ENCODE measurements at places on chromosomes 2 and 18. TPM values are rescaled to one million over a fixed set of nuclear protein-coding genes. Genes with fewer than 3 reads are reported as not detected.
A peak's percentile ranks its signal among the peaks of the same experiment; 100 is the strongest.

GRCh38 chr2:208356846-208357574, 49.6 kb upstream of the PTH2R start:
- DNase-seq, result peak; percentile 54

- peak; percentile 38 for DNase-seq
Observed at GRCh38 chr2:100903534-100904258, 83.8 kb downstream of the NPAS2 start.

DNA sequence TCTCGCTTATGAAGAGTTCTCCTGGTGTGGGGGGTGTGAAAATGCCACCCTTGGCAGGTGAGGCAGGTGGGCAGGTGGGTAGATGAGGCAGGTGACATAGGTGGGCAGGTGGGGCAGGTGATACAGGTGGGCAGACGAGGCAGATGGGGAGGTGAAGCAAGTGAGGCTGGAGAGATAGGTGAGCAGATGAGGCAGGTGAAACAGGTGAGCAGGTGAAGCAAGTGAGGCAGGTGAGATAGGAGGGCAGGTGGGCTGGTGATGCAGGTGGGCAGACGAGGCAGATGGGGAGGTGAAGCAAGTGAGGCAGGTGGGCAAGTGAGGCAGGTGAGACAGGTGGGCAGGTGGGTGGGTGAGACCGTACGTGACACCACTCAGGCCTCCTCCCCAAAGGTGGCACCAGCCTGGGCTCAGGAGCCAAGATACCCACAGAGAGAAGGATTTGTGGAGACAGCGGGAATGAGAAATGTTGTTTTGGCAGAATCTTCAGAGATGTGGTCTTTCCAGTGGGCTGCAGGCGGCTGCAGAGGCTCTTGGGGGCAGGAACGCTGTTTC, 232.3 kb upstream of the MYT1L start:
- DNase-seq, result no peak

- peak; percentile 58 for DNase-seq
Observed at GRCh38 chr2:219571311-219572236, at the start of gene OBSL1. Gene OBSL1 (minus strand): TSS chr2:219571539. CDS start chr2:219571232, 307 bp downstream.

DNA sequence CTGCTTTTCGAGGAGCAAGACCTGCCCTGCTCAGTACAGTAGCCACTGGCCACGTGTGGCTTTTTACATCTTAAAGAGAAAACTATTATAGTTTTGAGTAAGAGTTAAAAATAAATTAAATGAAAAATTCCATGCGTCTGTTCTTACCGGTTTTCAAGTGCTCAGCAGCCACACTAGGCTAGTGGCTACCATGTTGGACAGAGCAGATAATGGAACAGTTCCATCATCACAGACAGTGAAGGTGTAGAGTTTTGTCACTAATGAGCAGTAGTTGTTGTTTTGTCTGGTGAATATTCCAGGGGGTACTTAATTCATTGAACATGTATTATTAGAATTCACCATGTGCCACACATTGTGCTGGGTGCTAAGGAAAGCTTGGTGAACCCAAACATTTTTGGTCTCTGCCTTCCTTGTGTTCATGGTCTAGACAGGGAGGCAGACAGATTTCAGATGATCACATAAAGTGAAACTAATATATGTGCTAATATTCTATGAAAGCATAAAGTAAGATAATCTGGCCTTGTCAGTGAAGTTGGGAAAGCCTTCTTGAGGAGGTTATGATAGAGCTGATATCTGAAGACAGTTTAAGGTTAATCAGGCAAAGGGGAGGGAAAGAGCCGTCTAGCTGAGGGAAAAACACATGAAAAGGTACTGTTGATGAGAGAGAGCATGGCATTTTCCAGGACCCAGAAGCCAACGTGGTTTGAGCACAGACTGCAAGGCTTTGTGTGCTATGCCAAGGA, 1.4 kb downstream of the ALMS1 start:
- no peak for DNase-seq

DNA sequence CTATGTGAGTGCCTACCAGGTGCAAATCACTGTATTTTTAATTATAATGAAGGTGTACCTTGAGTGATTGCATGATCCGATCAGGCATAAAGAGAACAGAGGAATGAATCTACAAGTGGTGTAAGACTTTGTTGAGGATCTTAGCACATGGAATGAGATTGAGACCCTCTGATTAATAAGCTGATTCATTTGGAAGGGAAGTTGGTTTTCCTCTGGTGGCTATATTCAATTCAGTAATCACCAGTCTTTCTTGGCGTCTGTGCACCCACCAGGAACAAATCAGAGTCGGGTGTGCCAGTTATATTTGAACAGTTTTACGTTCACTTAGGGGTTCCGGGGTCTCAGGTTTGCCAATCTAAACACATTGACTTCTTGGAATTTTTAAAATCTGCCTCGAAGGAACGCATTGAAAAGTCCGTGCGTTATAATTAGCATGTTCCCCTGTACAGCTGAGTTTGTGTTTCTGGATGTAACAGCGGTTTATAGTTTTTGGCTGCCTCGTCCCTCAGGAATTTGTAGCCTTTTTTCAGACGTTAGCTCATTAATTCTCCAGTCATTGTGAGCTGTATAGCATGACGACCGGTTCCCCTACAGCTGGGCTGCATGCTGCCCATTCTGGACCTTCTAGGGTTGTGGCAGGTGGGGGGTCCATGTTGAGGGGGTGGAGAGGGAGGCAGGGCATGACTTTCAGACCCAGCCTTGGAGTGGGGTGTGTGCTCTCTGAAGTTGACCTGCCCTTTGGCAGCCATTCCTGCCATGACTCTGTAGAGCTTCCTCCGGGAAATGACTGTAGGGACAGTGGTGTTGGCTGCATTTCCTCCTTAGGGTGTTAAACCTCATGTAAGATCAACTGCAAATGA, 20.3 kb downstream of the MYO1B start:
- DNase-seq, result peak; percentile 56

DNA sequence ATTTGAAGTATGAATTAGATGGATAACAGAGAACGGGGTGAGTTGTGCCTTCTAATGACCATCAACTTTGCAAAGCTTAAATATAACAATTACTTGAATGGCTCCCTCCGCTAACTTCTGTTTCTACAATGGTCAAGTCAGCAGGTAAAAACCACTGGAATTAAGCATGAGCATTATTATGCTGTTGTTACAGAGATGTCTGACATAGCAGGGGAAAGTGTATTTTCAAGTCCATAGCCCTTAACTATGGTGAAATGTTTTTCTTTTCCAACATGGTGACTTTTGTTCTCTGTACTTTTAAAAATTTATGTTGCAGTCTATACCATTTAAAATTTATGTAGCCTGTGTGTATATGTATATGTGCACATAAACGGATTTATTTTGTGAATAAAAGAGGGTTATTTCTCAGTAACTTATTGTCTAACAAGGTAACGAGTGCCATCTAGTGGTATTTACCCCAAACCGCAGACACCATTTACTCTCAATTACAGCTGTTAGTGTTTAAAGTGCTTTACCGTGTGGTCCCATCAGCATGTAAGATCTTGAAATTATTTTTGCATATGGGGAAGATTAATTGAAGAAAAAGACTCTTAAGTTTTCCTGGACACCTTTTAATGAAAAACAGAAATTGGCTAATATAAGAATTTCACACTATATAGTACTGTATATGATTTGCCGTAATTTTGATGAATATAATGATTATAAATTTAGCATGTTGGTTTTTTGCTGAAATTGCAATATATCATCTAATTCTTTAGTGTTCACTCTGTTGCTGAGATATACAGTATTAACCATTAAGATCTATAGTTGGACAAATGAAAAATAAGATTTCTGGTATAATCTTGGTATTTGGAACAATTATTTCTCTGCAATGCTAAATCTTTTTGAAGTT, 78.2 kb downstream of the UBE2E3 start:
- DNase-seq, result peak; percentile 49

- DNase-seq, result peak; percentile 97
Observed at GRCh38 chr18:74951165-74951760, 257.7 kb downstream of the PTGR3 start.

DNA sequence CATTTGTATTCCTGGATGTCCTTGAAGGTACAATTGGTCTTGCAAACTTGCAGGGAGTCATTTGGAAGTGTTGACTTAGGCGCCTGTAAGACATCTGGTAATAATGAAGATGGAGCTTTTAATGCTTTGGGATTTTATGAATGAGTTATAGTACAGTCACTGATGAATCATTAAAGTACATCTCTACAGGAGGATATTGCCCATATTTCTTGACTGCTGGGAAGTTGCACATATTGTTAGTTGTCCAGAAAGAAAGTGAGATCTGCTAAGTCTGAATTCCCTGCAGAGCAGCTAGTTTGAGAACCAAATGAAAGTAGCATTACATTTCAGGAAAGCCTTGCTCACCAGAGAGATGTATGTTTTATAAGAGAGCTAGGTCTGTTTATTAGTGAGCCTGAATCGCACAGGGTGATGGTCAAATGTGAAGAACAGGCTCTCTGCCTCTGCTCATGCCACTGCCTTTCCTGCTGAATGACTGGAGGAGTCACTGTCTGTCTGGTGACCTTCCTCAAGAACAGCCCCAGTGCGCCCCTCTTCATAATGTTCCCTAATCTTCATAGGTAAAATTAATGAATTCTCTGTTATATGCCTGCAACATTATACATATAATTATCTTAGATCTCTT, 138.9 kb upstream of the KLHL14 start:
- peak; percentile 19 for DNase-seq

DNA sequence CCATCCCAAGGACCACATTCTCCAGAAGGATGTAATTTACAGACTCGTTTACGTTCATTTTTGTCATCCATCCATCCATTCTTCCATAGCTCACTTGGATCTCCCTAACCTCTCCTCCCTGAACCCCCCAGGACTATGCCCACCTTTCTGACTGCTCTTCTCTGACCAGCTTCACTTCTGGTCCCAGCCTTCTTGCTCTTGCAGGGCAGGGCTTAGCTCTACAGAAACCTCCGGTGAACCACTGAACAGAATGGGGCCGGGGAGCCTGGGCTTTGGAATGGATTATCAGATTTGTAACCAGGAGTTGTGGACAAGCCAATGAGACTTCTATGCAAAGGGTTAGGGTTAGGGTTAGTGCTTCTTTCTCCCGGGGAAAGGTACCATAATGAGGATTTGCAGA, 95.0 kb downstream of the TGFA start:
- no peak for DNase-seq

DNA sequence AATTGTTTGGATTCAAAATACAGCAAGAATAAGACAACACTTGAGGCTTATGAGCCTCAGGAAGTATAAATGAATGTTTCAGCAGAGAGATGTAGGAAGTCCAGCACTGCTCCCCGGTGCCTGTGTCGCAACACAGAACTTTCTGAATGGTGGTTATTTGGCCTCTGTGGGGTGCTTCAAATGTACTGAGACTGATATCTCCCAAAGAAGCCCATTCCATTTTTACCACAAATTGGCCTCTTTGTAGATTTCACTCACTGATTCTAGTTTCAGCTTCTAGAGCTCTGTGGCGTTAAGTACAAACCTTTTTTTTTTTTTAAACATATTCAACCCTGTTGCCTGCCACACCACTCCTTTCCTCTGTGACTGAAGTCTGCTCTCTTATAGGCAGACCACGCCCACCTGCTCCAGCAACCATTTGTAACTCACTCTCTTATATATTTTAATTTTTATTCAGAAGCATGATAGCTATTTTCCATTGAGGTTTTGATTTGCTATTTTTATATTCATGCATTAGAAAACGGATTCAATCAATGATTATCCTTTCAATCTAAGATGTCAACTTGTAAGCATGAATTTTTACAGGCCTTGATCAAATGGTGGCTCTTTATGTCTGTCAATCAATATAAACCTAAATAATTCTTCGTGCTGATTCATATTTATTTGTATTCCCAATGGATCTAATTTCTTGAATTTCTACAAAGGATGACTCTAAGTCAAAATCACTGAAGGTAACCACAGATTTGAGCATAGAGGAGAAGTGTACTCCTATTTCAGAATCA, 277.1 kb upstream of the CCDC68 start:
- peak; percentile 14 for DNase-seq

GRCh38 chr18:35406666-35407065, 29.5 kb upstream of the ZNF396 start:
- no peak for DNase-seq

DNA sequence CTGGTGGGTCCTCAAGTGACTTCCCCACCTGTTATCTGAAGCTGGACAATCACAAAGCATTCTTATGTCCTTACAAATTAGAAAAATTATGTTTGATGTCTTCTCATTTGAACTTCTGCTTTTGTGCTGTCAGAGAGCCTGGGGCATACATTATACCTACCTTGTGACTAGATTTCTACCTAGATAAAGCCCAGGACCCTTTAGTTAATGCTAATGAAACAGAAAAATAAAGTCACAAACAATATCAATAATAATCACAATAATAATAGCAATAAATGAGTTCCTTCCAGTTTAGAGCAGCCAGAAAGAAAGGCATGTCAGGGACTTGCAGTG, 456.4 kb downstream of the SETBP1 start:
- DNase-seq, result no peak

DNA sequence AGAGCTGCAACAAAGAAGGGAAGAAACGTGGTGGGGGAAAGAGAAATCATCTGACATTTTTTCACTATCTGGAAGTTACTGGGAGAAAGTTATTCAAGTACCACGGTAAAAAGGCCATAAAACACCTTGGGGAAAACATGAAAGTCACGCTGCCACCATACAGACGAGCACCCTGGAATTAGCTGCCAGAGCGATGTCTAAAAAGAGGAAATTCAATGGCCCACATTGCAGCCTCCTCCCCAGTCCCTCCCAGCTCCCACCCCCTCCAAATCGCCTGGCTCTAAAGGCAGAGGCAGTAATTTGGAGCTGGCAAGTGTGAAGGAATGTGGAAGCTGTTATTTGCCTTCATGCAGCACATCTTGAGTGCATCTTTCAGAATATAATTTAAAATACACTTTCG, 192.0 kb downstream of the ALK start:
- DNase-seq, result no peak

DNA sequence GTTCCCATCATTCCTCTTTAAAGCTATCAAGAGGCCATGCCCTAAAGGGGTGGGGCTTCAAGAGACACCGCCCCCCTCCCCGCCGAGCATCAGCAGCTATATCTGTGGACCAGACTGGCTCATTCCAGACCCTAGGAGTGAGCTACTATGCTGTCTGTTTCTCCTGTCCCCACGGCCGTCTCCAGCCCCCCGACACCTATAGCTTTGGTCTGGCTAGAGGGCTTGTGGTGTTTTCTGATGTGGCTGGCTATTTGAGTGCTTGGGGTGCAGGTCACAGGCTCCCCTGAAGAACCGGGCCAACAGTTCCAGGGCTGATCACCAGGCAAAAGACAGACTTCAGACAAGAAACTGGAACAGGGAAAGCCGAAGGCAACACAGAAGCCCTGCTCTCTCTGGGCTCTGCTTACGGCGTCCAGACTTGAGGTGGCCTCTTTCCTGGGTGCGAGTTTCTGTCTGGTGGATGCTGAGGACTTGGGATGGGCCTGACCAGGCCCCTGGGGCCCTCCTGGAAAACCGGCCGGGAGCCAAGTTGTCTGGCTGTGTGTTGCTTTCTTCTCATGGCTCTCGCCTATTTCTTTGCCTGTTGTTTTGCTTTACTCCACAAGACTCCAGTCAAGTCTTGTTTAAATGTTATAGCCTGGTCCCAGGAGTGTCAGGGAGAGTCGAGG, 83.6 kb downstream of the KLHL29 start:
- DNase-seq, result no peak

Gene CELF4
- total RNA-seq, result not detected

Gene BOK
- 57.0 TPM for total RNA-seq

Gene SERPINB3
- total RNA-seq, result 1.9 TPM

Gene RAB27B
- total RNA-seq, result 4.0 TPM

Gene IMPA2
- total RNA-seq, result 123 TPM

Gene CCDC142
- total RNA-seq, result 9.7 TPM

Gene LRRC30
- total RNA-seq, result not detected

Gene TNP1
- not detected for total RNA-seq

Gene IL1RN
- 1.6 TPM for total RNA-seq

Measured in renal cortical epithelial cell (primary cell).